Vagina (tissue), 2 donors: ENCODE measurements at places on chromosomes 11 and 22. TPM values are rescaled to one million over a fixed set of nuclear protein-coding genes. Genes with fewer than 3 reads are reported as not detected.
A peak's percentile ranks its signal among the peaks of the same experiment; 100 is the strongest.

GRCh38 chr22:47071078-47071806, 308.8 kb downstream of the TBC1D22A start:
- H3K36me3 ChIP-seq: no peaks in the 10 kb centered on the region
- no peak overlapping the region for H3K27ac ChIP-seq
- H3K4me1 ChIP-seq: no peaks in the 10 kb centered on the region
- no peak for DNase-seq
- no peaks in the 10 kb centered on the region for H3K27me3 ChIP-seq
- H3K4me3 ChIP-seq: no peak overlapping the region

DNA sequence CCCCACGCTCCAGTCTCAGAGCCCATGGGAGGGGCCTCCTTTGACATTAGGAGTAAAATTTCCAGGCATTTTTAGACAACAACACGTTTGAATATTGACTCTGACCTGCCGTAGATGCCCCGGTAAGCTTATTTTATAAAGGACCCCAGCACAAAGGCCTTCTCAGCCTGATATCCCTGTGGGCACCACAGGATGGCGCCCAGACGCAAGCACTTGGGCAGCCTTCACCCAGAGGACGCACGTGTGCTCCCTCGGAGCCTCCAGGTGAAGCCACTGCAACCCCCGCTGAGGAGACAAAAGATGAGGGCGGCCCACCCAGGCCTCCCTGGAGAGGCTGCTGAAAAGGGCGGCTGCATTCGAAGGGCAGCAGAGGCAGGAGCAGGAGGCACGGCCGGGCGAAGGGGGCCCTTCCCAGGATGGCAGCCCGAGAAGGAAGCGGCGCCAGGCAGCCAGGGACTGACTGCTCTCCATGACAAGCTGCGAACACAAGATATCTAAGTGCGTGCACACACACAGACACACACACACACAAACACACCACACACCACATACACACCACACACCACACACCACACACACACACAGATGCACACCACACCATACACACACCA, 15.2 kb upstream of the TH start:
- H3K4me1 ChIP-seq: no peaks in the 10 kb centered on the region
- no peak for DNase-seq
- no peak overlapping the region for H3K4me3 ChIP-seq
- no peaks in the 10 kb centered on the region for H3K27me3 ChIP-seq

DNA sequence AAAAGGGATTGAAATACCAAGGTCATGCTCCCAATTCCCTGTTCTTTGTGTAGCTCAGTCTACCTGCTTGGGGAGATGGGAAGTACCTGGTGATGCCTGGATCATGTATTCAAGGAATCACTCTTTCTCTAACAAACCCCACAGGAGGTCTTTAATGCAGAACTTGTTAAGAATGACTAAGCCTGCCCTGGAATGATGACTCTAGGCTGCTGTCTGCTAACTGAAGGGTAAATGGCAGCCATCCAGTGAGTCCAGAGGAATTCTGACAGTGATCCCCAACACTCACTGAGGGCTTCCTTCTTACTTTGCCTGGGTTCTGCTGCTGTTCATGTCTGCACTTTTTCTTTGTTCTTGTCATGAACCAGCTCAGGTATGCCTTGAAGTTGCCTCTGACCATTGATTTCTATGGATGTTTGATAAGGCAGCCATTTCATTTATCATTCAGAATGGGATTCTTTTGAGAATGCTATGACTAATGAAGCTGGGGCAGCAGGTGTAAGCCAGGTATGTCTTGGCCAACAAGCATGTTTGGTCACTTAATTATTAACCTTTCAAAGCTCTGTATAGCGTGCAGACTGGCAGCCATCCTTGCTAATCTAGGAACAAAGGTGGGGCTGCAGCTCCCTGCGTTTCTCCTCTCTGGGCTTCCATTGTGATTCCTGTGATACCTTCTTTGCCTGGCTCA, 11.4 kb downstream of the PRSS23 start:
- DNase-seq: no peak
- no peaks in the 10 kb centered on the region for H3K27me3 ChIP-seq
- no peak overlapping the region for H3K4me3 ChIP-seq
- no peaks in the 10 kb centered on the region for H3K36me3 ChIP-seq
- H3K4me1 ChIP-seq: peaks cover 70% of the 10 kb centered on the region
- peak overlapping the region; percentile 71 for H3K27ac ChIP-seq

USH1C gene
- total RNA-seq: not detected

- H3K36me3 ChIP-seq: no peaks in the 10 kb centered on the region
- H3K4me3 ChIP-seq: peak overlapping the region; percentile 62
- H3K4me1 ChIP-seq: peaks cover 45% of the 10 kb centered on the region
- no peak for DNase-seq
- H3K27me3 ChIP-seq: no peaks in the 10 kb centered on the region
- peak overlapping the region; percentile 81 for H3K27ac ChIP-seq
Observed at GRCh38 chr22:44023404-44024287, 456 bp upstream of the PARVB start.

PHF5A gene
- total RNA-seq: 35.4 TPM

DNA sequence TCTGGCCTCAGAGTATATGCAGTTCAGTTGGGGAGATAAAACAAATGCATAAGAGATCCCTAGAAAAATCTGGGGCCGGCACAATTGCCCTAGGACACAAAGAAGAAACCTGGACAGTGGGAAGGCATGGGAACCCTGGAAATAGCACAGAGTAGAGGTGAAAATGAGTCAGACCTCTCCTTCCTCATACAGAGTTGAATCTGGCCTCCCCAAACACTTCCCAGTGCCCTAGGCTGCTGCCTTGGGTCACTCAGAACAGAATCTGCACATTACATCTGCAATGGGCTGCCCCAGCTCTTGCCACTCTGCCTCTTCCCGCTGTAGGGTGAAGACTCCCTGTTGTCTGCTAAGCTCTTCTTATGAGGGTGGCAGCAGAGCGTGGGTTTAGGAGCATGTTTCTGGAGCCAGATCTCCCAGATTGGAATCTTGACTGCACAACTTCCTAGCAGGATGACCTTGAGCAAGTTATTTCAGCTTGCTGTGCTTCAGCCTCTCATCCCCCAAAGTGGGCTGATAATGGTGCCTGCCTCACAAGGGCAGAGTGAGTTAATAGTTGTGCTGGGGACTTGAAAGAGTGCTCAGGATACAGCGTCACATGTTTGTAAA, 47.1 kb upstream of the NECTIN1 start:
- H3K27ac ChIP-seq: no peak overlapping the region
- no peak overlapping the region for H3K4me3 ChIP-seq
- H3K4me1 ChIP-seq: no peaks in the 10 kb centered on the region
- H3K27me3 ChIP-seq: no peaks in the 10 kb centered on the region
- DNase-seq: no peak
- no peaks in the 10 kb centered on the region for H3K36me3 ChIP-seq

A4GALT gene
- 35.6 TPM for total RNA-seq

DNA sequence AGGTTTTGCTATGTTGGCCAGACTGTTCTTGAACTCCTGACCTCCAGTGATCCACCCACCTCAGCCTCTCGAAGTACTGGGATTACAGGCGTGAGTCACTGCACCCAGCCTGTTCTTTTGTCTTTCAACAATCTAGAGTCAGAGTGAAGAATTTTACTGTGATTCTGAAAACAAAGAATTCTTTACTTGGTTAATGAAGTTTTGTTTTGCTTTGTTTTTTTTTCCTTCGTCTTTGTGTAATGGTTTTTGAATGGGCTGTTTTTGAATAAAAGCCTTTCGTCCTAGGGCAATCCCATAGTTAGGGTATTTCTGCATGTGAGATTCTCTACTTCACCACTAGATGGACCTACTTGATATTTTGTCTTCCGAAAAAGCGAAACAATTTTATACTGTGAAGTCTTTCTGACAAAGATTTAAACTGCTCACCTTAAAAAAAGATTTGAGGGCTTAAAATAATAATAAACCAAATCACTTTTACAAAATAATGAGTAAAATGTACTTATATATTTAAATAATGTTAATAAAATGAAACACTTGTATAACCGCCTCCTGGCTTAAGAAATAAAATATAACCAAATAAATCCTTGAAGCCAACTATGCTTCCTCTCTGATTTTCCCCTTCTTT, 43.4 kb upstream of the SC5D start:
- no peak overlapping the region for H3K4me3 ChIP-seq
- no peak for DNase-seq
- H3K27me3 ChIP-seq: no peaks in the 10 kb centered on the region
- no peak overlapping the region for H3K27ac ChIP-seq
- no peaks in the 10 kb centered on the region for H3K36me3 ChIP-seq

GTSE1 gene
- total RNA-seq: 2.2 TPM

GRCh38 chr11:83115551-83115950, 41.4 kb upstream of the PCF11 start:
- no peaks in the 10 kb centered on the region for H3K4me1 ChIP-seq
- H3K36me3 ChIP-seq: no peaks in the 10 kb centered on the region
- no peak for DNase-seq
- H3K4me3 ChIP-seq: no peak overlapping the region

OSM gene
- not detected for total RNA-seq

GRCh38 chr11:116888024-116888423, 50.6 kb upstream of the APOA1 start:
- H3K36me3 ChIP-seq: no peaks in the 10 kb centered on the region
- no peak overlapping the region for H3K4me3 ChIP-seq
- no peak for DNase-seq
- no peaks in the 10 kb centered on the region for H3K27me3 ChIP-seq
- peaks cover 5% of the 10 kb centered on the region for H3K4me1 ChIP-seq
